A549 treated with AZD2906 at 1 μM for 4 hours (cell line): ENCODE measurements at places on chromosomes 1 and 21. TPM values are rescaled to one million over a fixed set of nuclear protein-coding genes. Genes with fewer than 3 reads are reported as not detected.

Gene TNFAIP8L2
- not detected in 5 replicates for total RNA-seq

Gene ASCL5
- 0.08 to 0.16 TPM (median 0.09 TPM) in 5 replicates for total RNA-seq

Gene PPM1J
- total RNA-seq = 0.79 to 1.0 TPM (median 0.90 TPM) in 5 replicates

Gene CTNNBIP1
- 8.7 to 10.9 TPM (median 10.8 TPM) in 5 replicates for total RNA-seq

Gene CAMK1G
- total RNA-seq = 0.22 to 0.60 TPM (median 0.35 TPM) in 5 replicates

Gene KRTAP11-1
- total RNA-seq = not detected in 5 replicates

Gene APOBEC4
- not detected in 5 replicates for total RNA-seq

Gene TNFSF18
- total RNA-seq = not detected in 5 replicates

Gene AMY1A
- not detected in 5 replicates for total RNA-seq

Gene TRIM33
- total RNA-seq = 9.1 to 16.0 TPM (median 10.6 TPM) in 5 replicates

Gene UBASH3A
- 0.07 to 0.22 TPM (median 0.12 TPM) in 5 replicates for total RNA-seq

Gene PROK1
- not detected in 5 replicates for total RNA-seq

Gene WNT4
- total RNA-seq = 0.12 to 0.45 TPM (median 0.30 TPM) in 5 replicates

Gene TFF2
- total RNA-seq = not detected in 5 replicates

Gene LCE2A
- total RNA-seq = not detected in 5 replicates

Gene PCSK9
- 2.0 to 3.3 TPM (median 2.7 TPM) in 5 replicates for total RNA-seq

Gene SEMA4A
- 0.34 to 0.69 TPM (median 0.40 TPM) in 5 replicates for total RNA-seq

Gene GPR137B
- total RNA-seq = 15.6 to 18.5 TPM (median 16.4 TPM) in 5 replicates

Gene FCRL2
- not detected in 5 replicates for total RNA-seq

Gene C1orf167
- total RNA-seq = not detected in 5 replicates

Gene NEGR1
- not detected in 5 replicates for total RNA-seq

Gene DNM3
- 0.33 to 0.64 TPM (median 0.51 TPM) in 5 replicates for total RNA-seq

Gene CHIA
- not detected in 5 replicates for total RNA-seq

Gene SH3GLB1
- total RNA-seq = 33.3 to 37.6 TPM (median 36.7 TPM) in 5 replicates

Gene FMOD
- 0.05 to 0.19 TPM in 2 of 5 replicates, not detected in the others for total RNA-seq

Gene HPDL
- total RNA-seq = 2.5 to 3.8 TPM (median 3.2 TPM) in 5 replicates

Gene RHD
- total RNA-seq = not detected in 5 replicates

Gene CFAP45
- total RNA-seq = 0.49 to 0.67 TPM (median 0.55 TPM) in 5 replicates
